ENCODE measurements at places on chromosomes 4 and X.

GRCh38 chr4:164621886-164622521, 131.9 kb upstream of the SMIM31 start:
- DNase-seq = no peak

GRCh38 chr4:165810726-165811125, 62.3 kb upstream of the TLL1 start:
- DNase-seq = no peak

GRCh38 chr4:113684534-113685091, 76.9 kb downstream of the CAMK2D start:
- DNase-seq = no peak

DNA sequence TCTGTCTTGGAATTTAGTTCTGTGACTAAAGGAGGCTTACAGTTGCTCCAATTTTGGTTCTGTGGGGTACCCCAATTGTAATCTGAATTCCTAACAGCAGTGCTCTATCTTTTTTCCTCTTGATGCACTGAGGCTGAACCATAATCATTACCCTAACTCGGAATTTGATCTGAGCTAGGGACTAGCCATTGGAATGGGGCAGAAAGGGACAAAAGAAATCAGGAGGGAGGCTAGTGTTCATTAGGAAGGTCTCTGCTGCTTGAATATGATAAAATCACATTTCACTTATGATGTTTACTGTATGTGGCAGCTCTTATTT, 2.7 kb downstream of the KLF3 start:
- DNase-seq = no peak

- no peak for DNase-seq
Measured at GRCh38 chr4:121658125-121658524, 38.7 kb downstream of the ANXA5 start.

DNA sequence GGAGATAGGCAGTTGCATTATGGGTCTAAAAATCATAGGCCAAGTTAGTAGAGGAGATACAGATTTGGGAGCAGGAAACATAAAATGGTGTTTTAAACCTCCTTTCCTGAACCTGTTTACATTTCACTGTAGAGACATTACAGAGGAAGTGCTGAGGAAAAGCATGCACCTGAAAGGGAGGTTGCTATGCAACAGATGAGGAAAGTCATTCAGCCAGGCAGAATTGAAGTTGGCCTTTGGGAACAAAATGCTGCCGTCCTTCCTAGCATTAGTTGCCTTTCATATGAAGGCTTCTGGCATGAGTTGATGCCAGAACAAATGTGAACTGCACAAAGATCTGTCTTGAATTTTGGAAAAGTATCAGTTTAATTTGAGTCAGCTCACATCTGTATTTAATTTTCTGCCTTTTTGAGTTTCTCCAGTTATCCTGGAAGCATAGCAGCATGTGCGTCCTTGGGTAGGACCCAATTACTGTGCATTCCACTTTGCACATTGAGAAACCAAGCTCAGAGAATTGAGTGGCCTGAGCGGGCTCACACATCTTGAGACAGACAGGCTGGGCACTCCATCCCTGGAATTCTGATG, 38.2 kb downstream of the MAGED1 start:
- no peak for DNase-seq

DNA sequence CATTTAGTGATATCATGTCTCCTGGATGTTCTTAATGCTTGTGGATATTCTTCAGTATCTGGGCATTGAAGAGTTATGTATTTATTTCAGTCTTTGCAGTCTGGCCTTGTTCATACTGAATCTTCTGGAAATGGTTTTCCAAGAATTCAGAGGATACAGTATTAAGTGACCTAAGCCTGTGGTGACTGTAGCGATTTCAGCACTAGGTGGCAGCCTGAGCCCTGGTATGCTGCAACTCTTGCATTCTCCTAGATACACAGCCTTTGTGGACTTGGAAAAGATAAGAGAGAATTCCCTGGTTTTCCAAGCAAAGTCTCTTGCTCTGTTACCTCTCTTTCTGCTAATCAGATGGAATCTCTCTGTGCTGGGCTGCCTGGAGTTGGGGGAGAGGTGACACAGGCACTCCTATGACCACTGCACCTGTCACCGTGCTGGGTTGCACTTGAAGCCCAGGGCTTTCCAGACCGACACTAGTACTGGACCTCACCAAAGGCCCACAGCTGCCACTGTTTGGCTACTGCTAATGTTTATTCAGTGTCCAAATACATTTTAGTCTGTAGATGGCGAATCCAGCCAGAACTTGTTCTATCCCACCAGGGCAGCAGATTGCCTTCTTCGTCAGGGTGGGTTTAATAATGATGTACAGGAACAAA, 19.3 kb upstream of the SPIN2A start:
- DNase-seq = no peak

GRCh38 chr4:159780196-159780922, 677.5 kb downstream of the RAPGEF2 start:
- DNase-seq = no peak

- DNase-seq = peak; percentile 62
Measured at GRCh38 chrX:149286940-149287349, 218.2 kb downstream of the IDS start.

DNA sequence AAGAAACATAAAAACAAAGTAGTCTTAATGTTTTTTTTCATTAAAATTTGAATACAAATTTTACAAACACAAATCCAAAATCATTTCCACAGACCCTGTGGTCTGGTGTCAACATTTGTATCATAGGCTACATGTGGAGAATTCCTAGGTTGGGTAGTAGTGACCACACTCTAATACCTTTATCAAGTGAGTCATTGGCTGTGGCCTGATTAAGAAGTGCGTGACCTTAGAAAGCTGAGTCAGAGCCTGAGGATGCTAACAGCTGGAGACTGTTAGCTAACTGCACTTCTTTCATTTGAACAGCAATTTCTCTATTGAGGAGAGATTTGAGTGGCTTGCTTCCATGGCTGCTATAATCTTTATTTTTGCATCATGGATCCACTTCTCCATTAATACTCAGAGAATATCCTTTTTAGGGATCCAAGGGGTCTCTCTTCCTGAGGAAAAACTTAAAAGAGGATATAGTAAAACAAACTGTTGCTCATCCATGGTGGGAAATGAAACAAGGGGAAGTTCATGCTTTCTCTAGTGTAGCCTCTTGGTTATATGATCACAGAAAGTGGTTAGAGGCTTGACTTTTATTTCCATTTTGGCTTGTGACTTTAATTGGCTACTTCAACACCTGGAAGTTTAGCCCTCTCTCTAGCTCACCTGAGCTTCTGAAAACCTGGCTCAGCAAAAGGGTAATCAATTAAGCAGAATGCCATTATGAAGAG, 335.8 kb downstream of the PABPC4L start:
- DNase-seq = no peak

DNA sequence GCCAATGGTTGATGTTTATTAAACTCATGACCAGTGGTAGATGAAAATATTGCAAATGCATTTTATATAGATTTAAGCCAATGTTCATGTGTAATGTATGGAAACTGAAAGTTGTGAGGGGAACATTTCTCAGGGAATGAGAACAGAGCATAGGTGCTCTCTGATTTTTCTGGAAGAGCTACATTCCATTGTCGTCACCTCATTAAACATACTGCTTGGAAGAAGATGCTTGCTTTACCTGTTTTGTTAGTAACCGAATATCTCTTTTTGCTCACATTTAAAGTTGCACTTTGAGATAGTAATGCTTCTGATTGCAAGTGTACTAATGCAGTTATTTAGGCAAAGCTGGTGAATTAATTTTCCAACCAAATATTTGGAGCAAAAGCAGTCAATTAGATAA, 93.8 kb upstream of the CLCN4 start:
- DNase-seq = no peak

DNA sequence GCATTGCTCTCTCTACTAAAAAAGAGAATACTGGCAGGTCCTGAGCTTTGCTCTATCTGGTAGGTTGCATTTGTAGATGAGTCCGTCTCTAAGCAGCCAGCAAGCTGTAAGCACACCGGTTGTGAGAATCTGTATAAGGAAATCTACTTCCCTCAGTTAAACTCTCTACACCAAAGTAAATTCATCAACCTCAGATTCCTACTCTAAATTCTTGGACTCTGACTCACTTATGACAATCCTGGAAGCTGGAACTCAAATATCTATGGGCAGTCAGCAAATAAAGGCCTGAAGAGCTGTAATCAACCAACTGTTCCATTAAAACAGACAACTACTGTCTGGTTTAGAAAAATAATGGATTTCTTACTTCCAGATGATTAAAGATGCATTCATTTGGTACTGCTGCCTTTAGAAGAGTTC, 37.9 kb downstream of the FAT1 start:
- DNase-seq = no peak

DNA sequence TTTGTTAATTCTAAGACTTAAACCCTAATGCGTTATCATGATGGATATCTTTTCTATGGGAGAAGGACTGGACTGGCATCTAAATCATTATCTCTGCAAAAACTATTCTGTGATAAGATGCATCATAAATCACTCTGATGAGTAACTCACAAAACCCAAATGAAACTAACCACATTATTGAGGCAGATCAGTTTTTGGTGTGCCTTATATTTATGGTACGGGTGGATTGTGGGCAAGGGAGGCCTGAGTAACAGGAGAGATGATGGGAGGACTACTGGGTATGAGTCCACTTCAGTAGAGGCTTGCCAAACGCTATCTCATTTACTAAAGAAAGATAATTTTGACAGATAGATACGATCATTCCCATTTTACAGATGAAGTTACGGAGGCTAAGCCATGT, 66.4 kb upstream of the GUCY1A1 start:
- DNase-seq = no peak

- no peak for DNase-seq
Measured at GRCh38 chr4:31360786-31361185, 640.6 kb downstream of the PCDH7 start.

GRCh38 chrX:1502241-1502640, 34.7 kb downstream of the P2RY8 start:
- peak; percentile 32 for DNase-seq

- DNase-seq = no peak
Measured at GRCh38 chr4:94641702-94642560, 115.8 kb upstream of the BMPR1B start.

- no peak for DNase-seq
Measured at GRCh38 chr4:151953312-151953711, 192.5 kb upstream of the GATB start.

- DNase-seq = no peak
Measured at GRCh38 chr4:166182145-166182544, 309.1 kb downstream of the TLL1 start.

GRCh38 chrX:24956828-24957227, 58.9 kb downstream of the ARX start:
- DNase-seq = no peak

DNA sequence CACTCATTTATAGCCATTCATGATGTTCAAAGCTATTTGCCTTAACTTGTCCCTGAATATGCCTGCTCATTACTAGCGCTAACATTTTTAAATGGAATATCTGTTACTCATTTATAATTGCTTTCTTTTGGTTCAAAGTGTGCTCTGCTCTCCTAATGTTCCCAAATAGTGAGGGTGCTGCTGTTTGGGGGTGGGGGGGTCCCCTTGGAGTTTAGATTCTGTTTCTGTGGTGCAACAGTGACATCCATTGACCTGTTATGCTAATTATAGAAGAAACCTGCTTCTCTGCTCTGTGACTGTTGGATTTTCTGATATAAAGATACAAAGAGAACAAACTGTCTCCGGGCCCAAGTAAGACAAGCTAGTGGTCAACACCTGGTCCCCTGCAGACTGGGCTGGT, 222.4 kb downstream of the SHROOM3 start:
- DNase-seq = no peak

- DNase-seq = no peak
Measured at GRCh38 chrX:111543212-111543741, 31.8 kb downstream of the SERTM2 start.

- DNase-seq = no peak
Measured at GRCh38 chrX:37783305-37783704, 3.4 kb downstream of the CYBB start.

- DNase-seq = no peak
Measured at GRCh38 chr4:36322921-36323354, 41.5 kb downstream of the DTHD1 start.

DNA sequence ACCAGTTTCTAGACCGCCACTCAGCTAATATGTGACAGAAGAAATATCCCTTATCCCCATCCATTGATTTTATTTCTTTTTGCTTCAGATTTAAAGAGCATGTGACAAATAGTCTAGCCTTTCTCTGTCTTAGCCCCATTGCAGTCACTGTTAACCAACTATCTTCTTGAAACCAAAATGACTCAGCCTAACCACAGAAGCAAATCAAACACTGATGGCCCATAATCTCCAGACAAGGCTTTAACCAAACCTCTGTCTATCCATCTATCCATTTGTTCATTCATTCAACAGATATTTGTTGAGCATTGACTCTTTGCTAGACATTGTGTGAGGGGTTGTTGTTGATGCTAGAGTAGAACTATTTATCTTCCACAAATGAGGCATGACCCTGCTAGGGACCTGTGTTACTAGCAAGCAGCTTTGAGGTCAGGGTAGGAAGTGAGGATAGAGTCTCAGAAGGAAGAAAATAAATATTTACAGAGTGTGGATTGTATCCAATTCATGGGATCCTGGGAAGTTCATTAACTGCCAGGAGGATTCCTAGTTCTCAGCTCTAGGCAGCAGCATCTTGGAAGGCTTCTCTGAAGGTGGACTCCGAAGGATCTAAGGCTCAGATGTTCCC, 22.5 kb downstream of the HNRNPH2 start:
- DNase-seq = no peak

DNA sequence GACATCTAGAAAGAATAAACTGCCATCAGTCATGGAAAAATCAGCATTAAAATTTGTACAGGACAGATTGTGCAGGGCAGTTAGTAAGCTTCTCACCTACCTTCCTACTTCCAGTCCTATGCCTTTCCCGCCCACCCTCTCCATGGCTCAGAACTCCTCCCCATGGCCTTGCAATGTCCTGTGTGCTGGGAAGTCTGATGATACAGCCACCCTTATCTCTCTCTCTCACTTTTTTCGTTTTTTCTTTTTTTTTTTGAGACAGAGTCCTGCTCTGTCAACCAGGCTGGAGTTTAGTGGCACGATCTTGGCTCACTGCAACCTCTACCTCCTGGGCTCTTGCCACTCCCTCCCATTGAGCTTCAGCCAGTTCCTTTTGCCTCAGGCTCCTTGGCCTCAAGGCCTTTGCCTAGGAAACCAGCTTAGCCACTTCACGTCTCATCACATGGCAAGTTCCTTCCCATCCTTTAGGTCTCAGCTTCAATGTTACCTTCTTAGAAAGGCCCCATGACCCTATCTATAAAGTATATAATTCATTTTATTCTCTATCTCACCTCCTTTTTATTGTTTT, 259.7 kb downstream of the NKX6-1 start:
- no peak for DNase-seq

All from NCI-H1436 (cell line).